Stimulated activated CD4-positive, alpha-beta T cell treated with anti-CD3 and anti-CD28 coated beads, Interleukin-4, amount 100 ng/mL, for 48 hours (primary cell): ENCODE measurements at places on chromosomes 16 and 17.
A peak's percentile ranks its signal among the peaks of the same experiment; 100 is the strongest.

DNA sequence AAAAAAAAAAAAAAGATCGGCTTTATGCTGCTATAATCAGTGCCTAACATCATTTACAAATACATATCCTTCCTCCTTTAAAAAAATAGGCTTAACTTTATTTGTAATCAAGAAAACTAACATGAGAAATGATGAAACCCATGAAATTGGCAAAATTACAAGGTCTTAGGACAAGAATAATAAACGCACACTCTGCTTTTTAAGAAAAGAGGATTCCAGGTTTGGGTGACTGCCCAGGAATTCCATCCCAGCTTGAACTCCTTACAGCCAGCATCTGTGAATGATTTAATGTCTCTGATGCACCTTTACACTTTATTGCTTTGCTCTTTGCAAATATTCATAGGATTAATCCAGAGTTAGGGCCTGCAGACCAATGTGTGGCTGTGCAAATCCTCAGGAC, 196.0 kb downstream of the CBLN1 start:
- DNase-seq = no peak

DNA sequence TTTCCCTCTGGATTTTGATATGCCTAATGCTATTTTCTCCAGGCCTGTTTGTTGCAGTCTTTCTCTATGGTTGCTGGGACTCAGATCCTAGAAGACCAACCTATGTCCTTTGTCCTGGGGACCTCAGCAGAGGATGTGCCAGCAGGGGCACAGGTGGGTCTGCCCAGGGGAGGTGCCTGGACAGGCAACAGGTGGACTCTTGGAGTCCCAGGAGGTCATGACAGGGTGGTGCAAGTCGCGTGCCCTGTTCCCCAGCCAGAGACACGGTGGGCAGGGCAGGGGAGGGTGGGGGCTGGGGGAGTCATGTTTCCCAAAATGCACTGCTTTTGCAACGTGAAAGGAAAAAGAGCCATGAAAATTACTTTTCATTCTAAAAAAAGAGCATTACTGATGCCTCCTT, 26.3 kb upstream of the PLLP start:
- DNase-seq = no peak

DNA sequence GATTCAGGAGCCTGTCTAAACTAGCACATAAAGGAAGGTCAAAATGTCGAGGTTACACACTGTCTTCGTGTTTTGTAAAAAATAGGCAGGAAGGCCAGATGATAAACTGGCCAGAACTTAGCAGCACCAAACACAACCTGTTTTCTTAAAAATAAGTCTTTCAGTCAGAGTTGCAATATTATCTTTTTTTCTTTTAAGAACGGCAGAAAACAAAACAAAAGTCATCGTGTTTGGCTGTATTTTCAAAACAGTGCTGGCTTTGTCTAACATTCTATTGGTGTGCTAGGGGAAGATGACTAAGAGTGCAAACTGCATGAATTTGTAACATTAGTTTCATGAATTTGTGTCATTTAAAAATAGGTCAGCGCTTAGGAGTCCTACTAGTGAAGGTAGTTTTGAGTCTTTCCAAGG, 5.3 kb downstream of the MAF start:
- DNase-seq = no peak

DNA sequence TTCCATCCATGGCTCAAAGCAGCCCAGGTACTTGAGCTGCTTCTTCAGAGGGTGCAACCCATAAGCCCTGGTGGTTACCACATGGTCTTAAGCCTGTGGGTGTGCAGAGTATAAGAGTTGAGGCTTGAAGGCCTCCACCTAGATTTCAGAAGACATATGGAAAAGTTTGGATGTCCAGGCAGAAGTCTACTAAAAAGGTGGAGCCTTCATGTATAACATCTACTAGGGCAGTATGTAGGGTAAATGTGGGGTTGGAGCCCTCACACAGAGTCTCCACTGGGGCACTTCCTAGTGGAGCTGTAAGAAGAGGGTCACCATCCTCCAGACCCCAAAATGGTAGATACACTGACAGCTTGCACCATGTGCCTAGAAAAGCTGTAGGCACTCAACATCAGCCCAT, 120.9 kb downstream of the HS3ST3A1 start:
- DNase-seq = no peak

- no peak for DNase-seq
Observed at GRCh38 chr16:88355093-88355388, 27.7 kb upstream of the ZNF469 start.

GRCh38 chr16:8928467-8928957, 35.2 kb downstream of the USP7 start:
- peak; percentile 16 for DNase-seq

GRCh38 chr17:53134548-53134947, 688.2 kb upstream of the KIF2B start:
- DNase-seq = no peak

DNA sequence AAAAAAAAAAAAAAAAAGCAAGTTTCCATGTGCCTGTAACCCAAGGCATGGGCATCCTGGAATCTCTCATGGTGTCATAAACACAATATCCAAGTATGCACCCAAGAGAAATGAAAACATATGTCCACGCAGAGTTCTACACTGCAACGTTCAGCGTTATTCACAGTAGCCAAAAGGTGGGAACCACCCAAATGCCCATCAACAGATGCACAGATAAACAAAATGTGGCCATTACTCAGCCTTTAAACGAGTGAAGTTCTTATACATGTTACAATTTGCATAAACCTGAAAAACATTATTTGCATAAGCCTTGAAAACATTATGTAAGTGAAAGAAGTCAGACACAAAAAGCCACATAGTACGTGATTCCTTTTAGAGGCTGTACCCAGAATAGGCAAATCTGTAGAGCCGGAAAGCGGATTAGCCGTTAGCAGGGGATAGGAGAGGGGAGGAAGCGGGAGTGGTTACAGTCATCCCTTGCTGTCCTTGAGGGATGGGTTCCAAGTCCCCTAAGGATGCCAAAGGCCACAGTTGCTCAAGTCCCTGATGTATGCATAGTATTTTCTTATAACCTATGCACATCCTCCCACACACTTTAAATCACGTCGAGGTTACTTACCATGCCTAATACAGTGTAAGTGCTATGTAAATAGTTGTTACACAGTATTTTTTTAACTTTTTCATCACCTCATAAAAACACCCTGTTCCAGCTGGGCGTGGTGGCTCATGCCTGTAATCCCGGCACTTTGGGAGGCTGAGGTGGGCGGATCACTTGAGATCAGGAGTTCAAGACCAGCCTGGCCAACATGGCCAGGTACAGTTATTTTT, 47.3 kb upstream of the DNAH17 start:
- no peak for DNase-seq

DNA sequence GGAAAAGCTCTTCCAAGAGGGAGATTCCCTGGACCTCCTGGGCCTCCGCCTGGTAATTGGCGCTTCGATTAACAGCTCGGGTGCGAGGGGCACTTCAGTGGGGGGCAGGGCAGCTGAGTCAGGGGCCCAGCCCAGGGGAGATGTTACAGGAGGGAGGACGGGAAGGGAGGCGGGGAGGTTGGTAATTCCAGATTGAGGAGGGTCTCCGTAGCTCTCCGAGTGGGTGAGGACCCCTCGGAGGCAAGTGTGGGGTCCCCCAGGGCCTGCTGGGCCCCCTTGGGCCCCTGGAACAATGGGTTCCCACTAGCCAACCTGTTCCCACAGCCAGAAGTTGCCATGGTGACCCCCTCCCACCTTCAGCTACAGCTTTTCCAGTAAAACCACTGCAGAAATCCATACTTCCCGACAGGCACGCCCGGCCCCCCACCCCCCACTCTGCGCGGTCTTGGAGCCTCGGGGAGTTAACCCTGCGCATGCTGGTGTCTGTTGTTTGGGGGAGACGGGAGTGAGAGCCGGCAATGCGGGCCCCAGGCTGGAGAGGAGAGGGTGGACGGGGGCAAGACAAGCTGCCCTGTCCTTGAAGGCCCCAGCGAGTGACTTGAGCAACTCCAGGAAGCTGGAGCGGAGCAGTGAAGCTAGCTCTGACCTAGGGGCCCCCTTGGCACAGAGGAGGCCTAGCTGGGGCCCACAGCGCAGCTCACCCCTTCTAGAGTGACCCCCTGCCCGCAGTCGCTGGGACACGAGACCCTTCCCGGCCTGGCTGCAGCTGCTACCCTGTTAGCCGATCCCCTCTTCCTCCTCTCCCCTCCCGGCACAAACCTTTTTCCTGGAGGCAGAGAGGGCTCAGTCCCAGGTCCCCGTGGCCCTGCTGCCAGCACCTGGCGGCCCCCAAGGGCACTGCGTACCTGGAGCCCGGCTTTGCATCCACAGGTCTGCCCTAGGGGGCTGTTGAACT, 37.8 kb downstream of the TMEM235 start:
- no peak for DNase-seq

DNA sequence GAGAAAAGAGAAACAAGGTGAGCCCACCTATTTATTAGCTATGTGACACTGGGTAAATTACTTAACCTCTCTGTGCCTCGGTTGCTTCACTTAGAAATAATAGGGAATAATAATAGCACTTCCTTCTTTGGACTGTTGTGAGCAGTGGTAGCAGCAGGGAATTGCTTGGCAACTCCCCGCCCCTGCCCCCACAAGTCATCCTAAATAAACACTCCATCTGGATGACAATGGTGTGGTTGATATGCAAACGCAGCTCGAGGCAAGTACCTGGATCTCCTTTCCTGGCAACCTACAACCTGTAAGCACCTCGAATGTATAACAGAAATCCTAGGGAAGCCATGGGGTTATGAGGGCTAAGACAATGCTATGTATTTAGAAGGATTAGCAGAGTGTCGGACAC, 9.1 kb downstream of the TEKT3 start:
- no peak for DNase-seq
